Spleen (tissue), 13 donors: ENCODE measurements at places on chromosomes 2 and 18. TPM values are rescaled to one million over a fixed set of nuclear protein-coding genes. Genes with fewer than 3 reads are reported as not detected.
A peak's percentile ranks its signal among the peaks of the same experiment; 100 is the strongest.

DNA sequence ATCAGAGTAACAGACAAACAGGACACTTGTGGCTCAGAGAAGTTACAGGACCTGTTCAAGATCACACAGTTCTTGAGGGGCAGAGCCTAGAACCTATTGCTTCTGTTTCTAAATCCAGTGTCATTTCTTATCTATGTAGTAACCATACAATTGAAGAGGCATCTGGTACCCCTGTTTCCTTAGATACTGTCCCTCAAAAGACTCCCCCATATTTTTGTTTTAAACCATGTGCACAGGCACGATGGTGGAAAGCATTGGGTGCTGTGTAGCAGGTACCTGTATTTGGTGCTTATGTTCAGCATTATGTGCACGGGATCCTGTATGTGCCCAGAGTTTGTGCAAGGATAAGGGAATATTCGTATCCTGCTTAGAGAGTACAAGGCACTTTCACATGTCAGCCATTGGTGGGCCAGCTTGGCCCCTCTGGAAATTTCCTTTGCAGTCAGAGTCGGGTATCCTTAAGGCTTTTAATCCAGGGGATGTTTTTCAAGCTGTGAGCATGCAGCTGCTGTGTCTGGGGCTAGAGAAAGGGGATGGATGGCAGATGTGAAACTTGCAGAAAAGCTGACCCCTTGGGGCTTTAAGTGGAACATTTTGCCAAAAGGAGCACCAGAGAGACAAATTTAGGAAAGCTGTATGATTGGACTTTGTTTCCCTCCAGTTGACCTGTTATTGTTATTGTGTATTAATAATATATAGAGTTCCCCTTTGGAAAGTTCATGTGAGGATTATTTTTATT lies 2.1 kb downstream of the LBH start:
- H3K27ac ChIP-seq: peak overlapping the region; percentile 95
- peaks cover 52% of the 10 kb centered on the region for H3K4me1 ChIP-seq
- peaks cover 9% of the 10 kb centered on the region for H3K27me3 ChIP-seq
- H3K36me3 ChIP-seq: no peaks in the 10 kb centered on the region
- H3K4me3 ChIP-seq: peak overlapping the region; percentile 78

DNA sequence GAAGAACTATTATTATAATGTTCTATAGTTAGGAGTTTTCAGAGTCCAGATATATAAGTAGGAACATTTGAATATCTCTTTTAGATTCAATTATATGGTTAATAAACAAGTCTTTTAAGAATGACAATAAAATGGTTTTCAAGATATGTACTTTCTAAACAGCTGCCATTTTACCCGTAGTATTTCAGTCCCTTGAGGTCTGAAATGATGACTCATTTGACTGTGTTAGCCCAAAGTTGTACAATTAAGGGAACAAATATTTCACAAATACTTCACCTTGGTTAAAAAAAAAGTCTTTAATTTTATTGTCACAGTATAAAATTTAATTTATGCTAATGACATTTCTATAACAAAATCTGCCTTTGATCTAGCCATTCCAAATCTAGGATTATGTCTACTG lies 91.6 kb upstream of the TANK start:
- no peak for DNase-seq
- no peak overlapping the region for H3K4me3 ChIP-seq
- H3K27ac ChIP-seq: no peak overlapping the region
- no peaks in the 10 kb centered on the region for H3K36me3 ChIP-seq
- no peaks in the 10 kb centered on the region for H3K27me3 ChIP-seq

DNA sequence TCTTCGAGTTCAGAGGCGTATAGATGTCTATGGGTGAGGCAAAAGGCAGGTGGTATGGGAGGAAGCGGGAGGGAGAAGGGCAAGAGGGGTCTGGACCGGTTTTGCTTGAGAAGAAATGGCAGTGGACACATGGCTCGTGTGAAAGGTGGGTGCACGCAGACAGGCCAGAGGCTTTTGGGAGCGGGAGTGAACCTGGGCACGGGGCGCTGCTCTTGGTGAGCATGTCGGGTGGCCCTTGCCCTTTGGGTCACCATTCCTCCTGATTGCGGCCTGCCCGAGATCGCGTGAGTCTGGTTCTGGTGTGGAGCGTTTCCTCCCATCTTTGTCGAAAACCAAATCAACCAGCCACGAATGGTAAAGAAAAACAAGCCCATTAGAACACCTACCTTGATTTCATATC lies 12.6 kb downstream of the LDLRAD4 start:
- no peaks in the 10 kb centered on the region for H3K27me3 ChIP-seq
- no peaks in the 10 kb centered on the region for H3K36me3 ChIP-seq
- H3K27ac ChIP-seq: no peak overlapping the region
- DNase-seq: no peak
- H3K4me3 ChIP-seq: no peak overlapping the region

- DNase-seq: no peak
- no peaks in the 10 kb centered on the region for H3K27me3 ChIP-seq
- no peaks in the 10 kb centered on the region for H3K36me3 ChIP-seq
- no peak overlapping the region for H3K4me3 ChIP-seq
- no peak overlapping the region for H3K27ac ChIP-seq
Measured at GRCh38 chr2:214482728-214483127, 71.9 kb downstream of the VWC2L start.

DNA sequence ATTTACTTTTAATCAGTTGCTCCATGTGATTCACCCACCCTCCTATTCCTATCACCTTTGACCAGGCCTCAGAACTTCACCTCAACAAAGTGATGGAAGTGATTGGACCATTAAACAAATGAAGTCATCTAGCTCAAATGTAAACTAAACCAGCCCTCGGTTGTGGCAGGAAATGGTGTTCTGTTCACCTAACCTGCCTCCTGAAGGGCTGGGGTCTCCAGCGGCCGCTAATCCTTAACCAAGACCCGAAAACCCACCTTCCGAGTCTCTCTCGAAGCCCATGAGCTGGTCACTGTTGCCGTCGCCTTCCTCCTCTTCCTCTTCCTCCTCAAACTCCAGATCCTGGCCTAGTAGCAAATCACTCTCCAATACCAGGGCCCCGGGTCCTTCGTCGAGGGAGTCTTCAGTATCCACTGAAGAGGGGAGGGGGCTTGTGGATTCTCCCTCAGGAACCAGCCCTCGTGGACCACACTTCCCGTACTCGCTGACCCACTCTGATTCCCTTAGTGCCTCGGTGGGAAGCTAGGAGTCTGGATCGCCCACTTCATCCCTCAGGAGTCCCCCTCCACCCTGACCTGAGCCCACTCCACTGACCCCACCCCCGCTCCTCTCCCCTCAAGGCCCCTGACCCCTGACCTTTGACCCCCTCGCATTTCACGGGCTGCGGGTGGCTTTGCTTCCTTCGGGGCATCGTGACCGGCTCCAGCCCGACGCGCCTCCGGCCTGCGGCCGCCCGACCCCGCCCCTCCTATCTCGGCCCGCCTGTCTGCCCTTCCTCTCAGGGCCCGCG lies 503 bp downstream of the ZNF513 start:
- no peaks in the 10 kb centered on the region for H3K27me3 ChIP-seq
- H3K4me3 ChIP-seq: peak overlapping the region; percentile 75
- no peak for DNase-seq
- peaks cover 79% of the 10 kb centered on the region for H3K36me3 ChIP-seq

- peaks cover 57% of the 10 kb centered on the region for H3K36me3 ChIP-seq
- H3K4me1 ChIP-seq: peaks cover 48% of the 10 kb centered on the region
- peak overlapping the region; percentile 82 for H3K27ac ChIP-seq
- peak overlapping the region; percentile 24 for H3K4me3 ChIP-seq
- DNase-seq: peak; percentile 84
Measured at GRCh38 chr2:106160786-106161261, 33.3 kb downstream of the UXS1 start.

GRCh38 chr2:9103663-9104277 lies 100.3 kb upstream of the MBOAT2 start:
- H3K4me3 ChIP-seq: no peak overlapping the region
- peaks cover 7% of the 10 kb centered on the region for H3K27me3 ChIP-seq
- H3K27ac ChIP-seq: no peak overlapping the region
- no peaks in the 10 kb centered on the region for H3K36me3 ChIP-seq

GRCh38 chr2:45923701-45924100 lies 272.2 kb downstream of the PRKCE start:
- no peaks in the 10 kb centered on the region for H3K4me1 ChIP-seq
- no peak for DNase-seq
- no peak overlapping the region for H3K27ac ChIP-seq
- no peaks in the 10 kb centered on the region for H3K27me3 ChIP-seq
- no peaks in the 10 kb centered on the region for H3K36me3 ChIP-seq

DNA sequence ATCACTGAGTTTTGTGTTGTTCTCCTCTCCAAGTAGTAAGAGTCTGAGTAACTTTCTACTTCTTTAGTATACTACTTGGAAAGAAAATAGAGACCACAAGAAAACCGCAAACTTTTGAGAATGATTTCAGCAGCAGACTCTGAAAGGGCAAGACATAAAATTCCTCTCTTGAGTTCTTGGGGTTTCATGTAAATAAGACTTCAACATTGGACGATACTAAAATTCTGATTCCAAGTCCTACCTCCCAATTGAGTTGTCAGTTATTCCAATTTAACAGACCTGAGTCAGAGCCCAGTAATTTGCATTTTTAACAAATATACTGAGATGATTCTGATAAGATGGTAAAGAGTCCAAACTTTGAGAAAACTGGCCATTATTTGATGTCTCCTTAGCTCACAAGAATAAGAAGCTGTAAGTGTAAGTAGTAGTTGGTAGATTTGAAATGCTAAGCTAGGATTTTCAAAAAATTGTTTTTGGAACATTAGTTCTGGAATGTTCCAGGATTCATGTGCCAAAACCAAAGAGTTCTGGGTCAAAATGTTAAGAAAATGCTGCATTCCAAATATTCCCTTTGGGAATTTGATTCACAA lies 261.6 kb upstream of the SPOPL start:
- H3K27me3 ChIP-seq: no peaks in the 10 kb centered on the region
- no peak overlapping the region for H3K4me3 ChIP-seq

GRCh38 chr2:205822579-205822978 lies 140.3 kb downstream of the NRP2 start:
- H3K4me1 ChIP-seq: no peaks in the 10 kb centered on the region
- no peak for DNase-seq
- no peaks in the 10 kb centered on the region for H3K27me3 ChIP-seq
- no peaks in the 10 kb centered on the region for H3K36me3 ChIP-seq
- H3K4me3 ChIP-seq: no peak overlapping the region

DNA sequence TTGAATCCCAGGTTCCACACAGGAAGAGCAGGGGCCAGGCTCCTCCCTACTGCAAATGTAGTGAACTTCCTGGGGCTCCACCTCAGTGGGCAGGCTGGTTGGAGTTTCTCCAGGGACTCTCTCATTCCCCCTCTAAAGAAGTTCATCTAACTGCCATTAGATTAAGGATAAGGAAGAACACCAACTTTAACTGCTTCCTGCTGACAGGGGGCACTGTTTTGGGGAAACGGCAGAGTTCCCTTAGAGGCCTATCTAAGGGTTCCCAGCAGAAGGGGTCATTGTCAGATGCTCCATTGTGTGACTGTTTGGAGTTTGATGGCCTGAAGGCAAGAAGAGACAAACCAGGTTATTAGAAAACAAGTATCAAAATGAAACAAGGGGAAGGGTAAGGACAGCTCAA lies 2159.7 kb upstream of the PIK3C3 start:
- H3K4me3 ChIP-seq: no peak overlapping the region
- H3K4me1 ChIP-seq: no peaks in the 10 kb centered on the region
- no peak overlapping the region for H3K27ac ChIP-seq
- no peaks in the 10 kb centered on the region for H3K36me3 ChIP-seq

- H3K36me3 ChIP-seq: no peaks in the 10 kb centered on the region
- no peak overlapping the region for H3K4me3 ChIP-seq
- peak; percentile 79 for DNase-seq
- no peaks in the 10 kb centered on the region for H3K4me1 ChIP-seq
Measured at GRCh38 chr2:9191041-9191481, 15.6 kb upstream of the ASAP2 start.

GRCh38 chr18:32093523-32093922 lies 1.8 kb downstream of the RNF138 start:
- H3K27ac ChIP-seq: peak overlapping the region; percentile 100
- no peaks in the 10 kb centered on the region for H3K27me3 ChIP-seq
- no peak for DNase-seq
- peak overlapping the region; percentile 94 for H3K4me3 ChIP-seq
- H3K4me1 ChIP-seq: peaks cover 31% of the 10 kb centered on the region

DNA sequence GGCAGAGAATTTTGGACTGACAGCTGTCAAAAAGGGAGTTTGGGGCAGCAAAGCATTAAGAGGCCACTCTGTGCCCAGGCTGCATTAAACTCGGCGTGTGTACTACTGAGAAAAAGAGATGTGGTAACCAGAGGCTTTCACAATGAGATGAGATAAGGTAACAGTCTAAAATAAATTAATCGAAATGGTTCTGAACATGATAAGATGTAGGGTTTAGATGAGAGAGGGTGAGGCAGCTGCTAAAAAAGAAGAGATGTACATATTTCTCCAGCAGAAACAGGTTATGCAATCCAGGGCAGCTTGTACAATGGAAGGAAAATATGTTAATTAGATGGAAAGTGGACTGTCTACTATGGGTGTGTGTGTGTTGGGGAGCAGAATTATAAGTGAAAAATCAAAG lies 39.2 kb upstream of the ACTR3 start:
- H3K27me3 ChIP-seq: no peaks in the 10 kb centered on the region
- peaks cover 32% of the 10 kb centered on the region for H3K4me1 ChIP-seq
- no peak overlapping the region for H3K4me3 ChIP-seq

GRCh38 chr18:4823091-4823490 lies 368.0 kb upstream of the DLGAP1 start:
- H3K36me3 ChIP-seq: no peaks in the 10 kb centered on the region
- H3K4me3 ChIP-seq: no peak overlapping the region
- H3K27ac ChIP-seq: no peak overlapping the region
- no peaks in the 10 kb centered on the region for H3K27me3 ChIP-seq
- no peak for DNase-seq
- H3K4me1 ChIP-seq: no peaks in the 10 kb centered on the region

- H3K4me1 ChIP-seq: peaks cover 34% of the 10 kb centered on the region
- peak; percentile 80 for DNase-seq
- no peaks in the 10 kb centered on the region for H3K27me3 ChIP-seq
- H3K36me3 ChIP-seq: no peaks in the 10 kb centered on the region
- no peak overlapping the region for H3K4me3 ChIP-seq
Measured at GRCh38 chr18:24491927-24492834, 31.7 kb downstream of the HRH4 start.

DNA sequence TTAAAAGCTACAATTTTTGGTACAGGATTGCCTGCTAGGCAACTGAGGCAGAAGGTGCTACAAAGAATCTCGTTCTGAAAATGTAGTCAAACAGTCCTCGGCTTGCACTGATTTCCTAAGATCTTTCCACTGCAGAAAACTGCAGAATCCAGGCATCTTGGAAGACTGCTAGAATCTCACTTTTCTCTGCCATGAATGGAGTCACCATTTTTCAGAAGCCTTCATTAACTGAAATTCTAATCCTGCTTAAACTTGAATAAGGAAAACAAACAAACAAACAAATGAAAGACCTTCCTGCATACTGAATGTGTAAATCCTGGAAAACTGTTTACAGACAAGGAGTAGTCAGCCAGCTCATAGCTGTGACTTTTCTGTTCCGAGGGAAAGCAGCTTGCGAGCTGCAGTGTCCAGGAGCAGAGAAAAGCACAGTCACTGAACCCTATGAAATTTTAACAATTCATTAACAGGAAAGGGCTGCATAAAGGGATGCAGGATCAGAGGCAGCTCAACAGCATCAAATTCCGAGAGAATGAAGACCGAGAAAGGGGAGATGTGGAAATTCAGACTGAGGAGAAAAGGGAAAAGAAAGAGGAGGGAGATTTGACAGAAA lies 210.5 kb upstream of the PIK3C3 start:
- H3K27me3 ChIP-seq: no peaks in the 10 kb centered on the region
- no peaks in the 10 kb centered on the region for H3K36me3 ChIP-seq
- H3K4me3 ChIP-seq: no peak overlapping the region
- no peak for DNase-seq

- no peak overlapping the region for H3K27ac ChIP-seq
- no peak for DNase-seq
- no peaks in the 10 kb centered on the region for H3K4me1 ChIP-seq
- no peak overlapping the region for H3K4me3 ChIP-seq
Measured at GRCh38 chr2:54952425-54952824, 97.8 kb downstream of the RTN4 start.

The NABP1 gene
- total RNA-seq: 164 TPM

The LONRF2 gene
- 3.8 TPM for total RNA-seq

The ERCC3 gene
- 56.3 TPM for total RNA-seq

The ACYP2 gene
- 20.9 TPM for total RNA-seq

The TSHZ1 gene
- 26.4 TPM for total RNA-seq

The IL1RN gene
- 6.3 TPM for total RNA-seq
